Diencephalon (tissue), 1 donor: ENCODE measurements at places on chromosomes 13 and 19. TPM values are rescaled to one million over a fixed set of nuclear protein-coding genes. Genes with fewer than 3 reads are reported as not detected.

Gene ETV2
- 0.46 TPM for total RNA-seq

Gene MEF2B
- total RNA-seq, result not detected

Gene CYP4F22
- not detected for total RNA-seq

Gene KIR2DL1
- total RNA-seq, result not detected

Gene TINCR
- total RNA-seq, result 13.4 TPM

Gene C19orf12
- total RNA-seq, result 46.1 TPM

Gene ZNF433
- 14.1 TPM for total RNA-seq

Gene DLEU7
- 15.0 TPM for total RNA-seq

Gene STARD13
- total RNA-seq, result 15.7 TPM

Gene ZFP28
- total RNA-seq, result 32.5 TPM

Gene MEIS3
- total RNA-seq, result 76.4 TPM

Gene SIRT6
- total RNA-seq, result 11.5 TPM

Gene URAD
- total RNA-seq, result not detected

Gene FAAP24
- total RNA-seq, result 1.4 TPM

Gene SPRYD7
- 19.1 TPM for total RNA-seq

Gene MEIOSIN
- total RNA-seq, result not detected

Gene ZNF790
- 21.5 TPM for total RNA-seq

Gene AMH
- total RNA-seq, result 1.8 TPM

Gene ZNF799
- 6.5 TPM for total RNA-seq

Gene ZNF610
- 21.7 TPM for total RNA-seq

Gene PLIN3
- 18.5 TPM for total RNA-seq

Gene PCP2
- not detected for total RNA-seq

Gene C19orf38
- 1.2 TPM for total RNA-seq

Gene LACC1
- 4.4 TPM for total RNA-seq
